ENCODE measurements at places on chromosomes 12 and 14. TPM values are rescaled to one million over a fixed set of nuclear protein-coding genes. Genes with fewer than 3 reads are reported as not detected.

Gene PCED1B
- polyA plus RNA-seq, result 3.7 TPM

Gene RFX4
- not detected for polyA plus RNA-seq

Gene SMCO2
- polyA plus RNA-seq, result 0.37 TPM

Gene IAPP
- polyA plus RNA-seq, result not detected

Gene IFI27L1
- 21.7 TPM for polyA plus RNA-seq

Gene P3H3
- 22.8 TPM for polyA plus RNA-seq

Gene INHBC
- polyA plus RNA-seq, result 0.14 TPM

Gene ANKRD33
- polyA plus RNA-seq, result 0.10 TPM

Data from right renal cortex interstitium (tissue), 3 donors.